Lung (tissue), 17 donors: ENCODE measurements at places on chromosomes 12 and 14. TPM values are rescaled to one million over a fixed set of nuclear protein-coding genes. Genes with fewer than 3 reads are reported as not detected.

DNA sequence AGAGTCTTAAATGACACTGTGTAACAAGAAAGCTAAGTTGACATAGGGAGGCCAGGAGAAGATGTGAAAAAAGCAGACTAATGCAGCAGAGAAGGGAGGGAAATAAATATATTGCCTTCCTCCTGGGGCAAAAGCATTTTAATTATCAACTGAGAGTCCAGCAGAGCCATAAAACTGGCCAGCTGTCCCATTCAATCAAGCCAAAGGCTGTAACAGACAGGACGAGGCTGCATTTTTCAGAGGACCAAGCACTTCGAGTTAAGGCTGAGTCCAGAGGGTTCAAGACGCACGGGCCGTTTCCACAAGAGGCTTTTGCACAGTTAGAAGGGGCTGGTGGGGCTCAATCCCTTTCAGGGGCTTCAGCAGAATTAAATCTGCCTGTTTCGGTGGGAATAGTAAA is 20.4 kb downstream of the MAP3K9 start:
- H3K27me3 ChIP-seq = no peaks in the 10 kb centered on the region
- H3K27ac ChIP-seq = no peak overlapping the region
- no peaks in the 10 kb centered on the region for H3K4me1 ChIP-seq
- DNase-seq = no peak
- H3K4me3 ChIP-seq = no peak overlapping the region
- no peaks in the 10 kb centered on the region for H3K36me3 ChIP-seq

GRCh38 chr12:57128519-57129247 is 400 bp downstream of the LRP1 start:
- no peaks in the 10 kb centered on the region for H3K36me3 ChIP-seq
- peaks cover 24% of the 10 kb centered on the region for H3K4me1 ChIP-seq
- peak overlapping the region; percentile 54 for H3K4me3 ChIP-seq
- no peaks in the 10 kb centered on the region for H3K27me3 ChIP-seq
- DNase-seq = no peak

The ANO2 gene
- total RNA-seq = 5.9 TPM

GRCh38 chr14:91396959-91397815 is 20.4 kb downstream of the CCDC88C start:
- H3K27ac ChIP-seq = peak overlapping the region; percentile 50
- peaks cover 6% of the 10 kb centered on the region for H3K4me1 ChIP-seq
- H3K4me3 ChIP-seq = no peak overlapping the region
- no peaks in the 10 kb centered on the region for H3K36me3 ChIP-seq
- no peaks in the 10 kb centered on the region for H3K27me3 ChIP-seq

GRCh38 chr12:57234571-57235016 is 5.1 kb downstream of the SHMT2 start:
- H3K27ac ChIP-seq = no peak overlapping the region
- H3K27me3 ChIP-seq = peaks cover 4% of the 10 kb centered on the region
- H3K36me3 ChIP-seq = no peaks in the 10 kb centered on the region
- no peak overlapping the region for H3K4me3 ChIP-seq
- DNase-seq = no peak
- H3K4me1 ChIP-seq = no peaks in the 10 kb centered on the region

GRCh38 chr12:54956818-54957641 is 27.5 kb downstream of the TESPA1 start:
- no peaks in the 10 kb centered on the region for H3K27me3 ChIP-seq
- H3K4me3 ChIP-seq = no peak overlapping the region
- H3K4me1 ChIP-seq = no peaks in the 10 kb centered on the region

The GDF11 gene
- 8.3 TPM for total RNA-seq

DNA sequence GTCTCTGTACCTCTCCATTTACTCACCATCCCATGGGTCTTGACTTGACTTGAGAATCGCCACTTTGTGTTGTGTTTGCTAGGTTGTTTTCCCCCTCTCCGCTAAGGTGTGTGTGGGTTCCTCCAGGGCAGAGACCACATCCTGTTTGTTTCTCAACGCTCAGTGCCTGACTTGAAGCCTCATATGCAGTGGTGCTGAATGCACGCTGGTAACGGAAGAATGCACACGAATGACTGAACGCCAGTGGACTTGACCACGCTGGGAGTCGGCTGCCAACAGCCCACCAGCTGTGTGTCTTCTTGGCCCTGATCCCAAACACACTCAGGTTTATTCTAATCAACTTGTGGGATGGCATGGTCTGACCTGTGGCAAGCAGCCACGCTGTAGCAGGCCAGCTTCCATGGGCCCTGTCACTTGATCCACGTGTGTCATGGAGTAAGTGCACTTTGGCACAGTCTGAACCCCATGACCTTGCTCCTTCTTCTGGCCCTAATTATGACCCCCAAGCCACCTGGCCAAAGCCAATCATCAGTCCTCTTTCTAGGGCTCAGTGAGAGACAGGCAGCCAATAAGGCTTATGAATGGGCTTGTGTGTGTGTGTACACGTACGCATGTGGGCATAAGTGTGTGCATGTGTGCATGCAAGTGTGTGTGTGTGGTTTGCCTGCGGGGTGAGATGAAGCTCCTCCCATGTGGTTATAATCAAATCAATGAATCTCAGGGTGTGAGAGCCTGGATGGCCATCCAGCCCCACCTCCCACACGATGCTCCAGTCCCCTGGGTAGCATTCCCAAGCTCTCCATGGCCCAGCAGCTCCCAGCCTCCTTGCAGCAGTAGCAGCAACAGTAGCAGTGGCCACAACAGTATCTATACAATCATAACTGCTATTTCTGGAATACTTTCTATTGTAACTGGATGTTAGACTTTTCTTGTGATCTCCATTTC is 6.4 kb upstream of the TC2N start:
- peak overlapping the region; percentile 88 for H3K27ac ChIP-seq
- no peak for DNase-seq
- H3K27me3 ChIP-seq = no peaks in the 10 kb centered on the region
- H3K4me3 ChIP-seq = no peak overlapping the region
